Heart right ventricle (tissue), 16 donors: ENCODE measurements at places on chromosomes 13 and 19. TPM values are rescaled to one million over a fixed set of nuclear protein-coding genes. Genes with fewer than 3 reads are reported as not detected.
A peak's percentile ranks its signal among the peaks of the same experiment; 100 is the strongest.

PABPC3 gene
- total RNA-seq, result not detected

STK11 gene
- total RNA-seq, result 45.0 TPM

KIR2DL3 gene
- not detected for total RNA-seq

CD33 gene
- 1.2 TPM for total RNA-seq

WDR87 gene
- total RNA-seq, result 0.04 TPM

UBE2L5 gene
- total RNA-seq, result not detected

ZNF763 gene
- total RNA-seq, result 5.2 TPM

AMH gene
- total RNA-seq, result 0.59 TPM

LPAR6 gene
- 11.4 TPM for total RNA-seq

ERICH6B gene
- not detected for total RNA-seq

ZNF560 gene
- not detected for total RNA-seq

GRCh38 chr13:36840718-36841250 lies 21.8 kb downstream of the RFXAP start:
- no peak overlapping the region for H3K4me3 ChIP-seq
- DNase-seq, result no peak
- no peaks in the 10 kb centered on the region for H3K27me3 ChIP-seq
- peaks cover 11% of the 10 kb centered on the region for H3K36me3 ChIP-seq
- peaks cover 4% of the 10 kb centered on the region for H3K4me1 ChIP-seq

- H3K4me3 ChIP-seq, result no peak overlapping the region
- no peak for DNase-seq
- H3K4me1 ChIP-seq, result no peaks in the 10 kb centered on the region
- no peak overlapping the region for H3K27ac ChIP-seq
Observed at GRCh38 chr19:16920816-16921529, 32.2 kb downstream of the F2RL3 start.

DNA sequence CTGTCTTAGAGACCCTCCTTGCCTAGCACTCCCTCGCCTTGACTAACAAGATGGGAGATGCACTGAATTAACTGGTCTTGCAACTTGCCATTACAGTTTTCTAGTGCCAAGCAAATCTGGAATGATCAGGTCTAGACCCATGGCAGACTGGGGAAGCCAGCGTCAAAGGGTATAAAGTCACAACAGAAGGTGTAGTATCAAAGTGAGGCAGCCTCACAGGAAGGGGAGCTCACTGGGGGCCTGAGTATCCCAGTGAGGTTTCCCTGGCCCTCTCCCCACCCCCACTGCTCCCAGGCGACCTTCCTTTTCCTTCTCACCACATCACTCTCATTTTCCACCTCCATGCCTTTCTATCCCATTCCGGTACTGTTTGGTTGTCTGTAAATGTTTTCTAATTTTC lies 83.5 kb upstream of the DOCK9 start:
- no peaks in the 10 kb centered on the region for H3K36me3 ChIP-seq
- H3K4me3 ChIP-seq, result no peak overlapping the region
- peaks cover 11% of the 10 kb centered on the region for H3K4me1 ChIP-seq
- no peaks in the 10 kb centered on the region for H3K27me3 ChIP-seq
- H3K27ac ChIP-seq, result peak overlapping the region; percentile 81
- DNase-seq, result no peak

DNA sequence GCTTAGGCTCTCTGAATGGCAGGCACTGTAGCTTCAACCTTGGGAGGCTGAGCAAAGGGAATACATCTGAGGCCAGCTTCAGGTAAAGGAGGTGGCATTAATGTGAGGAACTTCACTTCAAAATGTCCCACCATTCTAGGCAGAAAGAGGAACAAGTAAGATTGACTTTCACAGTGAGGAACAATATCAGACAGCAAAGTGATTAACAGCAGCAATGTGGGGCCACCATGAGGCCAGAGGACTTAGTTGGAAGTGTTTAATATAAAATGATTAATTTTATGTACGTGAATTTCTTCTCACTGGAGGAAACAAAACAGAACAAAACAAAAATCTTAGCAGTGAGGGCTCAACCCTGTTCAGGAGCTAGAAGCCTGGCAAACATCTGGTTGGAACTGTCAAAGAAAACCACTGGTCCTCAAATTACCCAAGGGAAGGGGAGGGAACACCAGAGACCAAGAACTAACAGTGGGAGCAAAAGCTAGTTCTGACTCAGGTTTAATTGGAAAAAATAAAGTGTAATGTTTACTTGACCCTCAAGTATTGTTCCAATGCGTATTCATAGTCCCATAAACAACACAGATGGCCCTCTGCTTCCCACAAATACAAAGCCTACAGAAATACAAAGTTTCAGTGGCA lies 43.9 kb upstream of the FRY start:
- H3K27ac ChIP-seq, result no peak overlapping the region
- no peaks in the 10 kb centered on the region for H3K27me3 ChIP-seq
- H3K4me1 ChIP-seq, result no peaks in the 10 kb centered on the region
- DNase-seq, result no peak
- H3K4me3 ChIP-seq, result no peak overlapping the region

DNA sequence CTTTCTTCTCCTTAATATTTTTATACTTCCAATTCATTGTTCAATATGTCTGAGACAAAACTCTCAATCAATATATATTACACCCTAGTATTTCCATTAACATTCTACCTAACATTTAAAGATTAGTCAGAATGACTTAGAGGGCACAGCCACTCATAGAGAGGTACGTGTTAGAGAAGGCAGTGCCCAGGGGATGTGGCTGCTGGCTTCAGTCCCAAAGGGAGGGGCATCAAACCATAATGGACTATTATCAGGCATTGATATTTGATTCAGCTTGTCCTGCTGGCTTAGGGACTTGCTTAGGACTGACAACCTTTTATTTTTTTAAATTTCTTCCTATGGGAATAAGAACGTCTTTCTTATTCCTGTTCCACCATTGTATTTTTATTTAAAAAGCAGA lies 1392.0 kb upstream of the ATXN8OS start:
- no peak overlapping the region for H3K4me3 ChIP-seq
- H3K27ac ChIP-seq, result no peak overlapping the region
- DNase-seq, result no peak
- H3K27me3 ChIP-seq, result no peaks in the 10 kb centered on the region
- H3K4me1 ChIP-seq, result no peaks in the 10 kb centered on the region
- H3K36me3 ChIP-seq, result no peaks in the 10 kb centered on the region

- no peaks in the 10 kb centered on the region for H3K27me3 ChIP-seq
- peak overlapping the region; percentile 35 for H3K27ac ChIP-seq
- DNase-seq, result no peak
- H3K36me3 ChIP-seq, result no peaks in the 10 kb centered on the region
- no peak overlapping the region for H3K4me3 ChIP-seq
- H3K4me1 ChIP-seq, result no peaks in the 10 kb centered on the region
Observed at GRCh38 chr13:77946522-77946921, 27.9 kb upstream of the EDNRB start.

GRCh38 chr19:6213266-6213595 lies 66.5 kb downstream of the MLLT1 start:
- H3K27ac ChIP-seq, result no peak overlapping the region
- no peaks in the 10 kb centered on the region for H3K27me3 ChIP-seq
- DNase-seq, result no peak
- H3K4me1 ChIP-seq, result no peaks in the 10 kb centered on the region

DNA sequence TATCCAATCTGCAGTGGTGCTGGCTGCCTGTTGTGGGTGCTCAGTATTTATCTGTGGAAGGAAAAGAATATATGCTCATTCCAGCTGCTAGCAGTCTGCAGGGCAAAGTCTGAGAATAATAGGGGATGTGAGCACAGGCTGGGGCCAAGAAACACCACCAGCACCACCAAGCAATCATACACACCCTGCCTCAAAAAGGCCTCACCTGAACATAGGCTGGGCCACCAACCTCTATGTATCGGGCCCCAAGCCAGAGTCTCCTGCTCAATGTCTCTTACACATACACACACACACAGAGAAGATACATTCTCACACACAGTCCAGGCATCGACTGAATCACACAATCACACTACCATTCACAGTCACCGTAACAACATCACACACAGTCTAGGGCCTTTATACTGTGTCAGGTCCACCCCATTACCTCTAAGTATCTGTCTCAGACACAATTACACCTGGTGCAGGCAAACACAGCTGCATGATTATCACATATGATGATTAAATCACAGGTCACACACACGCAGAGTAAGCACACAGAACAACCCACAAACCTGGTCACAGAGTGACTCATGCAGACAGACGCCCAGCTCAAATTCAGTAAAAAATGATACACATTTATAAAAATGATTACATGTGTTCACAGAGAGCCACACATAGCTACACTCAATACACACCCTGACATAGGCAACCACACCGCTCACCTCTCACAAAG lies 1.3 kb upstream of the ZSCAN22 start:
- H3K27ac ChIP-seq, result no peak overlapping the region
- no peaks in the 10 kb centered on the region for H3K27me3 ChIP-seq
- peak overlapping the region; percentile 77 for H3K4me3 ChIP-seq
- peaks cover 23% of the 10 kb centered on the region for H3K4me1 ChIP-seq

DNA sequence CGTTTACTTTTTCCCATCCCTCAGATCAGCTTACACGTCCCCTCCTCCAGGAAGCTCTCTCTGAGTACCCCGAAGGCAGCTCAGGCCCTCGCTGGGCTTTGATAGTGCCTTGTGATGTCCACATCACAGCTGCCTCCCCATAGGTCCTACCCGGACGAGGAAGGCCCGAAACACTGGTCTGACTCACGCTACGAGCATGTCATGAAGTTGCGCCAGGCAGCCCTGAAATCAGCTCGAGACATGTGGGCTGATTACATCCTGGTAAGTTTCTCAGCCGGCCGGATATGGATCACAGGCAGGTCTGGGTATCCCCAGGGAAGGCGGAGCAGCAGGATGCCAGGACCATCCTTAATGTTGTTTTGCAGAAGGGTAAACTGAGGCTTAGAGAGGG lies 4.8 kb downstream of the COLGALT1 start:
- peak overlapping the region; percentile 80 for H3K27ac ChIP-seq
- H3K4me3 ChIP-seq, result no peak overlapping the region
- DNase-seq, result peak; percentile 31
- H3K27me3 ChIP-seq, result no peaks in the 10 kb centered on the region
- H3K4me1 ChIP-seq, result peaks cover 67% of the 10 kb centered on the region
- H3K36me3 ChIP-seq, result peaks cover 81% of the 10 kb centered on the region

GRCh38 chr19:15905026-15905425 lies 7.2 kb upstream of the CYP4F2 start:
- no peaks in the 10 kb centered on the region for H3K4me1 ChIP-seq
- no peaks in the 10 kb centered on the region for H3K36me3 ChIP-seq
- H3K27ac ChIP-seq, result no peak overlapping the region
- DNase-seq, result no peak
- no peak overlapping the region for H3K4me3 ChIP-seq

GRCh38 chr19:47726467-47726866 lies 13.2 kb downstream of the EHD2 start:
- peak overlapping the region; percentile 48 for H3K27ac ChIP-seq
- DNase-seq, result no peak
- H3K4me1 ChIP-seq, result peaks cover 16% of the 10 kb centered on the region
- no peaks in the 10 kb centered on the region for H3K36me3 ChIP-seq

- peaks cover 11% of the 10 kb centered on the region for H3K4me1 ChIP-seq
- H3K36me3 ChIP-seq, result no peaks in the 10 kb centered on the region
- H3K4me3 ChIP-seq, result no peak overlapping the region
- DNase-seq, result no peak
- no peaks in the 10 kb centered on the region for H3K27me3 ChIP-seq
Observed at GRCh38 chr13:113901642-113902041, 37.8 kb upstream of the GAS6 start.

GRCh38 chr13:21371011-21371410 lies 88.1 kb downstream of the ZDHHC20 start:
- H3K36me3 ChIP-seq, result peaks cover 44% of the 10 kb centered on the region
- no peaks in the 10 kb centered on the region for H3K27me3 ChIP-seq
- H3K27ac ChIP-seq, result no peak overlapping the region
- H3K4me3 ChIP-seq, result no peak overlapping the region
- no peak for DNase-seq
- no peaks in the 10 kb centered on the region for H3K4me1 ChIP-seq

DNA sequence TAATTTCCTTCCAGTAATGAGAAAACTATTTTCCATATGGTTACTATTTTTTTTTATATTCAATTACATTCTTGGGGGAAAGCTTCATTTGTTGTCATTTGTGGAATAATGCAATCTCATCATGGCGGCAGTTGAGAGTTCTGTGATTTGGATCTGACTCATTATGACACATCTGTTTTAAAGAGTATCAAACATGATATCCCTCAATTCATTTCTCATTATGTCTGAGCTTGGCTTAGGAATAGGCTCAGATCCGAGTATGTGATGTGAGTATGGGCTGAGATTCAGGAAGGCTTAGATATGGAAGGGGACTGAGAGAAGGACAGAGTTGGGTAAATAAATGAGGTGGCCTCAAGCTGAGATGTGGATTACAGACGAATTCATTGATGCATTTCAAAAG lies 64.4 kb downstream of the POSTN start:
- no peaks in the 10 kb centered on the region for H3K36me3 ChIP-seq
- no peaks in the 10 kb centered on the region for H3K27me3 ChIP-seq
- no peaks in the 10 kb centered on the region for H3K4me1 ChIP-seq
- H3K27ac ChIP-seq, result no peak overlapping the region
- DNase-seq, result no peak

DNA sequence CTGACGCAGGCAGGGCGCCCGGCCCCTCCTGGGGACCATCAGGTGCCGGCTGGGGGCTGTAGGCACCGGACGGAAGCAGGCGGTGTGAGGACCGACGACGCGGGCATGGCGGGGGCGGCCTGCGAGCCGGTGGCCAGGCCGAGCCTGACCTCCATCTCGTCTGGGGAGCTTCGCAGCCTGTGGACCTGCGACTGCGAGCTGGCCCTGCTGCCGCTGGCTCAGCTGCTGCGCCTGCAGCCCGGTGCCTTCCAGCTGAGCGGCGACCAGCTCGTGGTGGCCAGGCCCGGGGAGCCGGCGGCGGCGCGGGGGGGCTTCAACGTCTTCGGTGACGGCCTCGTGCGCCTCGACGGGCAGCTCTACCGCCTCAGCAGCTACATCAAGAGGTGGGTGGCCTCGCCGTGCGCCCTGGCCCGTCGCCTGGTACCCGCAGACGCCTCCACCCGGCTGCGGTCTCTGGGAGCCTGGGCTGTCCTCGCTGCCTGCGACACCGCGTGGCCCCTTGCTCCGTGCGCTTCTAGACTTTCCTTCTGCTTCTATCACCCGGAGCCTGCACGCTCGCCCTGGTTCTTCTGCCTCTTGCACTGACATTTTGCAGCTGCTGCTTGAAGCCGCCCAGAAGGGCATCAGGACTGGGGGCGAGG lies 460 bp downstream of the MEDAG start:
- H3K4me1 ChIP-seq, result peaks cover 28% of the 10 kb centered on the region
- H3K4me3 ChIP-seq, result peak overlapping the region; percentile 58
- no peaks in the 10 kb centered on the region for H3K36me3 ChIP-seq
- no peak for DNase-seq
